ENCODE measurements at places on chromosomes 2 and 18. TPM values are rescaled to one million over a fixed set of nuclear protein-coding genes. Genes with fewer than 3 reads are reported as not detected.

DNA sequence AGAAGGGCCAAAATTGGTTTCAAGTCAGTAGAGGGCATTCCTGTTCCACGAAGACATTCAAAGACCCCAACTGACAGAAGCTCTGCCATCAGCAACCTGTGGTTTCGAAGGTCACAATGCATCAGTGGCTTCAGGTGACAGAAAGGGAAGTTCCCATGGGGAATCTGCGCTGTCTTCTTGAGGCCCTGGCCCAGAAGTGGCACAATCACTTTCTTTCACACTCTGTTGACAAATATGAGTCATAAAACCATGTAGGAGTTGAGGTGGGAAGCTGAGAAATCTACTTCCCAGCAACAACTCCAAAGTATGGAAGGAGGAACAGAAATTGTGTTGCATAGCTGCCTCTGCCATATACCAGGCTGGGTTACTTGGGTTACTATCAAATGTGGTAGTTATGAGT, 621.1 kb upstream of the FANCL start:
- no peak for DNase-seq
- no peaks in the 10 kb centered on the region for H3K27me3 ChIP-seq
- no peaks in the 10 kb centered on the region for H3K36me3 ChIP-seq

DNA sequence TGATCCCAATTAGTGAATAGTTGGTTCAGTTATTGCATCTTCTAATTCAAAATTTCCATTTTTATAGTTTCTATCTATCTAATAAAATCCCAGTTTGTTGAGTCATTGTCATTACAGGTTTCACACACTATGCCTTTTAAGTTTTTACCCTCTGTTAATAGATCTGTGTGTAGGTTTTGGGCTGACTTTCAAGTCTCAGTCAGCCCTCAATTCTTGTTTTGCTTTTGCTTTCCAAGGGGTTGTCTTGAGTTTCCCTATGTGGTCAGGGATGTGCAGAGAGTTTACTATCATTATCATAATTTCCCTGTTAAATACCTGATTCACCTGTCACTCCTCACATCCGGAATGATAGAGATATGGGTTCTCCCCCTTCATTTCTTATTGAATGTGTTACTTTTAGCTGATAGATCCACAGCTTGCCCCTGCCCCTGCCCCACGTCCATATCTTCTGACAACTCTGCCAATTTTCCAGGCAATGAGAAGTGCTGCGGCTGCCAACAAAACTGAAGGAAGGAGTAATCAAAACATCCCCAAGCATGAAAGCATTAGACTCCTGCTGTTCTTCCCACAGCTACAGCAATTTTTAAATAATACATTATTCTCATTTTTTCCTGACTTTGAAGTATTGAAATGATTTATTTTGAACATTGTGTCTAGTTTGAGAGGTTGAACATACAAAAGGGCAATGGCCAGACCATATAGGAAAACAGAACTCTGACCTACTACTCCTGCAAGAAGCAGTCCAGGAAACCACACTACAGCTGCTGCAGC, 1064.8 kb downstream of the SUCLG1 start:
- no peaks in the 10 kb centered on the region for H3K27me3 ChIP-seq
- DNase-seq, result no peak
- H3K4me1 ChIP-seq, result no peaks in the 10 kb centered on the region
- H3K36me3 ChIP-seq, result no peaks in the 10 kb centered on the region

DNA sequence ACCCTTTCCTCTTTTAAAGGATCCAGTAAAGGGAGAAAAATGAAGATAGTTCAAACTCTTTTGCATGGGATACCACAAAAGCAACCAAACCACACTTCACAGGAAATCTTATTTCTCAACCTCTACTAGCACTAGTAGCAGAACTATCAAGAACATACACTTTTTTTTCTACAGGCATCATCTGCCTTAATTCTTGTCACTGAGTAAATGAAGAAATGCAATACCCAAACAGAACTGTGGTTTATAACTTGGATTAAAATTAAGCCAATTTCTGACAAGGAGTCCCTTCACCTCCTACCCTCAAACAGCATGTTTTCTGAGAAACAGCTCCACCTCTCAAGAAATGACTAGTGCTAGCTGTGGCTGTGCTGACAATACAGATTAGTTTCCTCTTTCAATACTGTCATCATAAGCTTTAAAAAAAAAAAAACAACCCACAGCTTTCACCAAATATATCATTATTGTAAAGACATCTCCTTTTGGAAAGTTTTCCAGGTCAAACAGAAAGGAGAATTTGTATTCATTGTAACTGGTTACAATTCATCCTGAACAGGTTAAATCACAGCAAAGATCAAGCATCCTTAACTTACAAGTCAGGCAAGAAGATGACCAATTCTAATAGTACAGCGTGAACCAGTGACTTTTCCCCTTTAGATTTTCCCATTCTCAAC, 44.4 kb downstream of the PTPN2 start:
- H3K4me1 ChIP-seq, result peaks cover 5% of the 10 kb centered on the region
- H3K27me3 ChIP-seq, result no peaks in the 10 kb centered on the region
- no peak overlapping the region for H3K4me3 ChIP-seq

The ALPG gene
- total RNA-seq, result not detected

Data from heart left ventricle (tissue), 16 donors.